Fibroblast of pulmonary artery (primary cell): ENCODE measurements at places on chromosomes 4 and X.

DNA sequence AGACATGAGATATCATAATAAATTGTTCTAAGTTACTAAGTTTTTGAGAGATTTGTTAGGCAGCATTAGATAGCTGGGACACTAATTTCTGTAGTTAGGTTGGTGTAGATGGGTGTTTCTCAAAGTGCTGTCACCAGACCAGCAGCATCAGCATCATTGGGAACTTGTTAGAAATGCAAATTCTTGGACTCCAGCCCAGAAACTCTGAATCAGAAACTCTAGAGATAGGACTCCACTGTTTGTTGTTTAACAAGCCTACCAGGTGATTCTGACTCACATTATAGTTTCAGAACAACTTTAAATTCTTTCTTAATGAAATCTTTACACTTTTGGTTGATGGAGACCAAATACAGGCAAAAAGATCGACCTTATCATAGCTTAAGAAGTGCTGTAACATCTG, 173.7 kb downstream of the PABPC4L start:
- peak; percentile 90 for DNase-seq

GRCh38 chr4:113122066-113122465, 72.6 kb downstream of the ANK2 start:
- DNase-seq, result no peak

GRCh38 chr4:38233727-38234480, 273.7 kb downstream of the PTTG2 start:
- no peak for DNase-seq

DNA sequence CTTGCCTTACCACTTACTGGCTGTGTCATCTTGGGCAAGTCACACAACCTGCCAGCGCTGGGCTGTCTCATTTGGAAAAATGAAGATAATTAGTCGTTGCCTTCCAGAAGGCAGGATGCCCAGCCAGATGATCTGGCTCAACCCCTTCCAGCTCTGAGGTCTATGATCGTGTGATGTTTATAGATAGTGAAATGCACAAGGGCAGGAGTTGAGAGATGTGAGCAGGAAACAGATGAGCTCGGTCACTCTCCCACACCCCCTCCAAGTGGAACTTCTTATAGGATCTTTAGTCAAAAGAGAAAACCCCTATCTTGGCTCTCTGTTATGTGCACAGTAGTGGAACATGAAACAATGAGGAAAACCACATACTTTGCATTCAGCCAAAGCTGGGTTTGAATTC, 336.8 kb upstream of the PPARGC1A start:
- DNase-seq, result no peak

- DNase-seq, result no peak
Measured at GRCh38 chr4:3240936-3241522, 7.9 kb upstream of the MSANTD1 start.

DNA sequence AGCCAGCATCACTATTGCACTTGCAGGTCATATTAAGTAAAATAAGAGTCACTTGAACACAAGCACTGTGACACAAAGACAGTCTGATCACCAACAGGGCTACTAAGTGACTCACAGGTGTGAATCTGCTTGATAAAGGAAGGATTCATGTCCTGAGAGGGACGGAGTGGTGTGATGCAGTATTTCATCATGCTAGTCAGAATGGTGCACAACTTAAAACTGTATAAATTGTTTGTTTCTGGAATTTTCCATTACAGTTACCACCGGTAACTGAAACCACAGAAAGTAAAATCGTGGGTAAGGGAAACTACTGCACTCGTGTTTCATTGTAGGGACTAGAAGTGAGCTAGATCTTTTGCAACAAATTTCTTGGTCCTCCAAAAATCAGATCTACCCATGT, 109.7 kb downstream of the ELOVL6 start:
- DNase-seq, result peak; percentile 46

DNA sequence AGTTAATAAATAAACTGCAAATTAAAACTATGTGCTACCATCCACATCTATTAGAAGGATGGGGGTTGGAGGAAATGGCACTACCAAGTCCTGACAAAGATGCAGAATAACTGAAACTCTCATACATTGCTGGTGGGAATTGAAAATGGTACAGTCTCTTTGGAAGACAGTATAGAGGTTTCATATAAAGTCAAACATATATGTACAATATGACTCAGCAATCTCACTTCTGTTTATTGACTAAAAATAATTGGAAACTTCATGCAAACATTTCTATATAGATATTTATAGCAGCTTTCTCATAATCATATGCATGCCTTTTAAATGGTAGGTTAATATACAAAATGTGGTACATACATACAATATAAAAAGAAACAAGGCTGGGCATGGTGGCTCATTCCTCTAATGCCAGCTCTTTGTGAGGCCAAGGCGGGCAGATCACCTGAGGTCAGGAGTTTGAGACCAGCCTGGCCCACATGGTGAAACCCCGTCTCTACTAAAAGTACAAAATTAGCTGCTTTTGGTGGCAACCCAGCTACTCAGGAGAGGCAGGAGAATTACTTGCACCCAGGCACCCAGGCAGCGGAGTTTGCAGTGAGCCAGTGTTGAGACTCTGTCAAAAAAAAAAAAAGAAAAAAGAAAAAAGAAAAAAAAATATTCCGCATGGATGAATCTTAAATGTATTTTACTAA, 225.0 kb upstream of the CXXC4 start:
- no peak for DNase-seq

GRCh38 chr4:179755322-179755721, 2313.1 kb upstream of the AGA start:
- DNase-seq, result no peak

DNA sequence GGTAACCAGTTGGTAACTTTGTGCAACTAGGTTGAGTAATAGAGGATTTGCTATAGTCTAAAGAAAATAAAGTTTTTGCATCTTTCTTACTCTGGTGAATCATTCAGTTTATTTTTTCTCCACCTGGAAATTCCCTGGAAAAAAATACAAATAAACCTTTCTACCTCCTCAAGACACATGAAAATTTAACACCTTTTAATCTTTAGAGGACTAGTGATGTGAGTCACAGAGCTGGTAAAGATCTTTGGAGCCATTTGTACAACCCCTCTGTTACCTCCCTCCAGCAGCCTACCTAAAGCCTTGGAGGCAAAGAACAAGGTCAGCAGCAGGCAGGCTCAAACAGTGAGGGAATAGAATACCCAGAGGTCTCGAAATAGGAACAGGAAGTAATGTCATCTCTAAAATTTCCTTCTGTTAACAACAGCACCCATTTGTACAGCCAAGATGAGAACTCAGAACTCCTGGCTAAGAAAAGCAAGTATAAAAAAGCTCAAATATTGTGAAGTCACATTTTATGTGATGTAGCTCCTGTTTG, 10.2 kb upstream of the MAOB start:
- DNase-seq, result no peak
